HFFc6 (cell line): ENCODE measurements at places on chromosomes 16 and 17.

GRCh38 chr17:77872199-77872598, 86.3 kb upstream of the TNRC6C start:
- DNase-seq = no peak

- no peak for DNase-seq
Observed at GRCh38 chr17:61485067-61485775, 33.0 kb downstream of the TBX4 start.

GRCh38 chr16:85611194-85611443, 2.0 kb upstream of the GSE1 start:
- DNase-seq = no peak

- no peak for DNase-seq
Observed at GRCh38 chr17:21482189-21482865, 106.2 kb downstream of the KCNJ12 start.

- DNase-seq = no peak
Observed at GRCh38 chr17:74945543-74945942, 9.8 kb downstream of the OTOP3 start.

DNA sequence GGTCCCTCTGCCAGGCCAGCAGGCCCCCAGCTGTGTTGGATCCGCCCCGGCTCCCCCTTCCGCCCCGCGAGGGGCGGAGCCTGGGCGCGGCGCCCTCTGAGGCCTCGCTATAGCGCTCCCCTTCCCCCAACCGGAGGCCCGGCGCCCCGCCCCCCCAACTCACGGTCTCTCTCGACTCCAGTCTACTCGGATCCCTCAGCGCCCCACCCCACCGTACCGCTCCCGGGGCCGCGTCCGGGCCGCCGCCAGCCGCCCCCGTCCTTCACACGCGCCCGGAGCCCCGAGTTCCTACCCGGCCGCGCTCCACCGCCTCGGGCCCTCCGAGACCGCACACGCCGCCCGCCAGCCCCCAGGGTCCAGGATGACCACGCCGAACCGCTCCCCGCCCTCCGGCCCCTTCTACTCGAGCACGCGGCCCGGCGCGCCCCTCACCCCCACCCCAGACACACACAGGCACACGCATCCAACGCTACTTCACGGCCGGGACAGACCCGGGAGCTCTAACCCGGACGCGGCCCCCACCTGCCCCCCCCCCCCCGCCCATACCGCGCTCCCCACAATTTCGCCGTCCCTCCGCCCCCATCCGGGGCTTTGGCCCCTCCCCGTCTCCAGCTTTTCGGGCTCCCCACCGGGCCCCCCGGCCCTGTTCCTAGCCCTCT, 1.4 kb downstream of the PHF23 start:
- no peak for DNase-seq

DNA sequence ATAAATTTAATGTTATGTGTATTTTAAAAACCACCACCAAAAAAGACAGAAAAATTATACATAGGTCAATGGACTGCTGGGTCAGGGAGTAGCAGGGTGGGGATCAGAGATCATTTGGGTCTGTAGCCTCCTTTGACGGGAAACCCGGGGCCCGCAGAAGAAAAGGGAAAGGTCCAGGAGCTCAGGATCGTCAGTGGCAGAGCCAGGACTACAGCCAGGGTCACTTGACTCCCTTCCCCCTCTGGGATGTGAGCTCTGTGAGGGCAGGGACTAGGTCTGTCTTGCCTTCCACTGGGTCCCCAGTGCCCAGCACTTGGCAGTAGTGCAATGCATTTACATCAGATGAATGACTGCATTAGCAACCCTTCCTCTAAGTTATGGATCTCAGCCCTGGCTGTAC, 62.1 kb downstream of the TOM1L2 start:
- DNase-seq = no peak

DNA sequence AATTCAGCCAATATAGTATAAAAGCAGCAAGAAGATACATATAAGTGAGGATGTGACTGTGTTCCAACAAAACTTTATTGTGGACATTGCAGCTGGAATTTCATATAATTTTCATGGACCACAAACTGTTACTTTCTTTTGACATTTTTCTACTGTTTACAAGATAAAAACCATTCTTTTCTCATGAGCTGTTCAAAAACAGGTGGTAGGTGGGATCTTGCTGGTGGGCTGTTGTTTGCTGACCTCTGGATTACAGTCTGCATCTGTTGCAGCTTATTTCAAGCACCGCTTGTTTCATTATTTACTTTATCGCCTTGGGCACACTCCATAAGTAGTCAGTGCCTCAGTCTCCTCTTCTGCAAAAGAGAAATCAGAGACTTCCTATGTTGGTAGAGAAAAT, 99.5 kb downstream of the CDH13 start:
- DNase-seq = no peak

- peak; percentile 52 for DNase-seq
Observed at GRCh38 chr17:64385187-64386083, 5.2 kb downstream of the PECAM1 start.

- no peak for DNase-seq
Observed at GRCh38 chr17:62062944-62063343, 2.1 kb downstream of the MED13 start.

GRCh38 chr17:29376667-29377270, 13.4 kb upstream of the TAOK1 start:
- peak; percentile 75 for DNase-seq

DNA sequence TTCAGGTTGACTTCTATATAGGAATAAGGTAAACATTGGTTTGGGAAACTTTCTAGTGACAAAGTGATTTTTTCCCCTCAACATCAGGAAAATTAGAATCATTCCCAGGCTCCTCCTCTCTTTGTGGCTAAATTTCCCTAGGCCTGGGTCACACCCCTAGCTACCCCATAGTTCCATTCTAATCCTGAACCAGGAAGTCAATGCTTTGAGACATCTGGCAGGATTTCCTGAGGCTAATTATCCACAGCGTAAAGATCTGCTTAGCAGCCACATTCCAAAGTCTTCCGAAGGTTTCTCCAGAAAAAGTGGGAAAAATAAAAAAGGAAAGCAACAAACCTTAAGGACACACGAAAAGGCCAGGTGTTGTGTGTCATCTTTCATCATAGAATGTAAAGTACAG, 60.3 kb upstream of the CORO6 start:
- no peak for DNase-seq

DNA sequence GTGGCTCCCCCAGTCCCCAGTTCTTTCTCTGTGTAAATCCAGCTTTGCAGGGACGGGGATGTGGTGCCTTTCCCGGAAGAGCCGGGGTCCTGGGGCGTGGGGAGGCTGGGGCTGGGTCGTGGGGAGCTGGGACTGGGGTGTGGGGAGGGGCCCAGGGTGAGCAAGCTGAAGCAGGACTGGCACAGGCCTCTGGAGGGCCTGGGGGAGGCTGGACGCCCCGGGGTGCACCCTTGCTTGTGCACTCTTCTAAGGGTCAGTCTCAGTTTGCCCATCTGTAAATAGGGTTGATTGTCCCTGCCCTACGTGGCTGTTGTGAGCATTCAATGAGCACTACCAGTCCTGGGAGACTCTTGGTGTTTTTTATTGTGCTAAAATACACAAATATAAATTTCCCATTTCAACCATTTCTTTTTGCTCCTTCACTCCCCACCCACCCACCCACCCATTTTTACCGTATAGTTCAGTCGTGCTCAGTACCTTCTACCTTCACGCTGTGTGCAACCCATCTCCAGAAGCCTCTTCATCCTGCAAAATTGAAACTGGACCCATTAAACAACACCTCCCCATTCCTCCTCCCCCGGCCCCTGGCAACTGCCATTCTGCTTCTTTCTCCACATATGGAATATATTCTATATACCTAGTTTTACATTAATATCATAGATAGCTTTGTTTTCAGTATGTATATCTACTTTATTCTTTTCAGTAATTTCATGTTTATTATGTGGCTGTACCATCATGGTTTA, 7.8 kb upstream of the TBC1D3B start:
- no peak for DNase-seq

DNA sequence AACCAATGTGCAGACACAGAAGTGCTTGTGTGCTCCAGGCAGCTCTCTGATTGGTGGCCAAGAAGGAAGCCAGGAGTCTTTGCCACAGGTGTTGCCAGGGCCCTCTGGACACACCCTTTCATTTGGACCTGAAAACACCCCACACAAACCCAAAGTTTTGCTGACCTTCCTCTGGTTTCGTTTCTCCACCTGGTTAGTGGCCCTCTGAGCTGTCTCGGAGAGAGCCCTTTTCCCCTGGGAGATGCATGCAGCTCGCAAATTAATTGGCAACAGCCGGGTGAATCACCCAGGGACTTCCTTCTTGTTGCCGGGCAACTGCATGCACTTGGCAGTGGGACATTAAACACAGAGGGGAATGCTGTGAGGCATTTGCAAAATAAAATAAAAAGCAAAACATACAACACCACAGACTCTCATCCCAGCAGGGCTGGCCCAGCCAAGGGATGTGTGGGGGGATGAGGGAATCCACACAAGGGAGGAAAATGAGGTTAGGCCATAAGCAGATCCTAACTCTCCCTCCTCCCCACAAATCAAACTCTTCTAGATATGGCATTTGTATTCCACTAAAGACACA, 286.6 kb downstream of the SOX9 start:
- DNase-seq = peak; percentile 98

DNA sequence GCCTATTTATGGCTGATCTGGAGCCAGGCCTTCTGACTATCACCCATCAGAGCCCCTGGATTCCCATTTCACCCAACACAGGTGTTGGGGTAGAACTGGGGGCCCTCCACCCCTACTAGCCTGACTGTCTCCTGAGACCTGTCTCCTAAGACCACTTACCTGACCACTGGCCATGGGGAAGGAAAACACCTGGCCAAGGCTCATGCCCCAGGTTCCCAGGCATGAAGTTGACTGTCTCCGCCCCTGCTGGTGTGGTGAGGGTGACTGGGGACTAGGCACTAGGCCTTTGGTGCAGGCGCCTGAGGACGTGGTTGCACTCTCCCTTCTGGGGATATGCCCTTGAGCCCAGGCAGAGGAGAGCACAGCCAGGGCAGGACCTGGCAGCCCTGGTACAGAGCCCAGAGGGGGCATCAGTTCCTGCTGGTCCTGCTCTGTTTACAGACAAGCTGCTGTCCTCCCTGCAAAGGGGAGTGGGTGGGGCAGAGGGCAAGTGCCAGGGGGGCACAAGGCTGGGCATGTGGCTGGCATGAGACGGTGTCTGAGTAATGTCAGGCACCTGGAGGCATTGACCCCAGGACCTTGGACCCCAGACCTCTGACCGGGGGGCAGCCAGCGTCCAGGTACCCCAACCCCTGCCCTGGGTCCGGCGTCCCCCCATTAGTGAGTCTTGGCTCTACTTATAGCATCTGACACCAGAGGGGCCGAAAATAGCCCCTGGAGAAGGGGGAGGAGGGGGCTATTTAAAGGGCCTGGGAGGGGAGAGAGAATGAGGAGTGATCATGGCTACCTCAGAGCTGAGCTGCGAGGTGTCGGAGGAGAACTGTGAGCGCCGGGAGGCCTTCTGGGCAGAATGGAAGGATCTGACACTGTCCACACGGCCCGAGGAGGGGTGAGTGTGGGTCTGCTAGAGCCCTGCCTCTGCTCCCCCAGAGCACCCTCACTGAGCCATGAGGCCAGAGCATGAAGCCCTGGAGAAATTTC, at the start of gene TCAP:
TSS of gene TCAP (plus strand) at position 769 of the 981 bp plus-strand sequence. CDS start at position 780, 11 bp downstream.
- no peak for DNase-seq

- DNase-seq = peak; percentile 54
Observed at GRCh38 chr17:58677194-58677880, 14.5 kb downstream of the TEX14 start.

DNA sequence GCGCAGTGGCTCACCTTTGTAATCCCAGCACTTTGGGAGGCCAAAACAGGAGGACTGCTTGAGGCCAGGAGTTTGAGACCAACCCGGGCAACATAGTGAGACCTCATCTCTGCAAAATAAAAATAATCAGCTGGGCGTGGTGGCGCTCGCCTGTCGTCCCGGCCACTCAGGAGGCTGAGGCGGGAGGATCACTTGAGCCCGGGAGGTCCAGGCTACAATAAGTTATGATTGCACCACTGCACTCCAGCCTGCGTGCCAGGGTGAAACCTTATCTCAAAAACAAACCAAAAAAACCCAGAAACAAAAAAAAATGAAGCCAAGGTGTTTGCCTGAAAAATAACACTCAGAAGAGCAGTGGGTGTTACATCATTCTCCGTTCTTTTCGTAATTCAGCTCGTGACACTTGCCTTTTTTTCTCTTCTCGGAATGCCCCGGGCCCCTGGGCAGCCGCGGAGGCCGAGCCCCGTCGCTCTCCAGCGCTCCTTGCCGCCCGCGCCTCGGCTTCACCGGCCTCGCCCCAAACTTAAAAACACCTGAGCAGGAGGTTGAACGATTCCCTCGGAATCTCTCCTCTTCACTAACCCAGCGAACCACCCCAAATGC, 17.0 kb downstream of the PRCD start:
- no peak for DNase-seq

- DNase-seq = no peak
Observed at GRCh38 chr16:49498666-49499413, 125.2 kb downstream of the C16orf78 start.

DNA sequence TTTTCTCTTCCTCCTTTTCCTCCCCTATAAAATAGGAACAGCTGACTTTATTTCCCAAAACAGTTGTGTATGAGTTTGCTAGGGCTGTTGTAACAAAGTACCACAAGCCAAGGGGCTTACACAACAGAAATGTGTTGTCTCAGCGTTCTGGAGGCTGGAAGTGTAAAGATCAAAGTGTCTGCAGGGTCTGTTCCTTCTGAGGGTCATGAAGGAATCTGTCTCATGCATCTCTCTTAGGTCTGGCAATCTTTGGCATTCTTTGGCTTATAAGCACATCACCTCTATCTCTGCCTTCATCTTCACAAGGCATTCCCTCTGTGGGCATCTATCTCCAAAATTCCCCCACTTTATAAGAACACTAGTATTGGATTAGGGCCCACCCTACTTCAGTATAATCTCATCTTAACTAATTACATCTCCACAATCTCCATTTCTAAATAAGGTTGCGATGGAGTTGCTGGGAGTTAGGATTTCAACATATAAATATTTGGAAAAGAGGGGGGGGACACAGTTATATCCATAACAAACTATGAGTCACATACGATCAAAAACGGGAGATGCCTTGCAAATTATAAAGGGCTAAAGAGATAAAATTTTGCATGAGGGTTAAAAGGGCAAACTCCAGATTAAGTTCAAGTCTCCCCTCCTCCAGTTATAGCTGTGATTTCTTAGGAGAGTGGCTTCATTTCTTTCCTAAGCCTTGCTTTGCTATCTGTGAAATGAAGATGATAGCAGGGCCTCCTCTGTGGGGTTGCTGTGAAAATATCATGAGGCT, 109.7 kb downstream of the VAT1L start:
- DNase-seq = no peak

GRCh38 chr16:29982560-29983419, 9.1 kb downstream of the TAOK2 start:
- no peak for DNase-seq

DNA sequence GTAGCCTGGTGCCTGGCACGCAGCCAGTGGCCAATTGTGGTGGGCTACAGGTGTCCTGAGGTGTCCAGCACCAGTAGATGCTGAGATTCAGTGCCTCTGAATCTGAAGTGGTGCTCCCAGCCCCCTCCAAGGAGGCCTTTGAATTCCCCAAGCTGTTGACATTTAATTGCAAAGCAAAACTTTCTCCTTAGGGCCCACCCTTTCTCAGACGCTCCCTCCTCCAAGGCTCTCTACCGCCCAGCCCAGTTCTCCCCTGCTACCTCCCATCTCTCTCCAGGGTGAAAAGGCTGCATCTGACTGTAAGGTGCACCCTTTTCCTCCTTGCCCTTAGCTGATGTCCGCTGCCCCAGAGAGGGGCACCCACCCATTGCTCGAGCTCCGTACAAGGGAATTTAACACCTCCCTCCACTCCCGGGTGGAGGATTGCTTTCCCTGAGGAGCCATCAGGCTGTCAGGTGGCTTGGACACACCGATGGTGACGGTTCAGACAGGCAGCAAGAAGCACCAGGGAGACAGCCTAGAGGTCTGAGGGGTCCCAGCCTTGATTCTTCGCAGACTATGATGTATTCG, 1.7 kb downstream of the BEAN1 start:
- no peak for DNase-seq
